Head of caudate nucleus (tissue), 42 donors: ENCODE measurements at places on chromosomes 16 and 17.
A peak's percentile ranks its signal among the peaks of the same experiment; 100 is the strongest.

DNA sequence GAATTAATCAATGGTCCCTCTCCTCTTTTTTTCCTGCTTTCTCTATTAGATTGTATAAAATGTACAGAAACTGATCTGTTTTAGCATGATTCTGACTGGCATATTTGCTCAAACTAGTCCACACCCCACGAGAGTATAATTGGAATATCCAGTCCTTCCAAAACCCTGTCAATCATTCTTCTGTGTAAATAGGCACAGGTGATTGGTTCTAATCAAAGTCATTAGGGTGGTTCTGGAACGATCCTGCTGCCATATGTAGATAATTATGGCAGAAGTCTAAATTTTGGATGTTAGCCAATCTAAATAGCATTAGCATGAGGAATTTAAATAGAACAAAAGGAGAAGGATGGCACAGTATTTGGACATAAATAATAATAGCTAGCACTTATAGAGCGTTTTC, 165.7 kb downstream of the SHISA6 start:
- no peak for DNase-seq

DNA sequence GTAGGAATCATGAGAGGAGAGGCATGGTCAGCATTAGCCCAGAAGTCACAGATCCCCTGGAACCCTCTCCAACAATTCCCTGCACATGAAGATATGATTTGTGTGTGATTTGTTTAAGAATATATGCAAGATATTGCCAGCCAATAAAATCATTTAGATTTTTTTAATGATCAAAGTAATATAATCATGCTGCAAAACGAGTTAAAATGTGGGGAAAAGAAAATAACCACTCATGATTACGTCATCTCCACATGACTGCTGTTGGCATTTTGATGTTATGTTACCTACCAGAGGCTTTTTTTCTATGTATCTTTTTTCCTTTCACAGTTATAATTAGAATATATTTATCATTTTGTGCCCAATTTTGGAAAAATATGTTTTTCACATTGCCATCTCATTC, 22.4 kb downstream of the SLC35G3 start:
- no peak for DNase-seq

- DNase-seq, result no peak
Observed at GRCh38 chr16:28616636-28617035, 6.8 kb upstream of the SULT1A1 start.

- no peak for DNase-seq
Observed at GRCh38 chr16:11165349-11165748, 90.7 kb downstream of the SOCS1 start.

DNA sequence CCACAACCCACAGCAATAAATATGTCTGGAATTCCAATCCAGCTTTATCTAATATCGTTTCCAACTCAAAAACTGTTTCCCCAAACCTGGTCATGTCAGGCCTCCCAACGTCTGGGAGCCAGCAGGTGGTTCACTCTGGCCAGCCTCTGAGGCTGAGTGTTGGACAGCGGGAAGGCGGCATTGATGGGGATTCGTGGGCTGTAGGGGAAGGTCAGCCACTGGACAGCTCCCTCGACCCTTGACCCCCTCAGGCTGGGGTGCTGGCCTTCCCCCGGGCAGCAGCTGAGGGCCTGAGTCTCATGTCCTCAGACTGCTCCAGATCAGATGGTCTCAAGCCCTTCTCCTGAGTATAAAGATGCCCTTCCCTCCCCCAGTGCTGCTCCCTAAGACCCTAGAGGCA, 50.2 kb downstream of the SDK2 start:
- DNase-seq, result no peak

GRCh38 chr16:47626246-47626645, 165.1 kb downstream of the PHKB start:
- DNase-seq, result no peak

GRCh38 chr17:54029986-54030385, 207.3 kb downstream of the KIF2B start:
- DNase-seq, result no peak

GRCh38 chr17:29162082-29162908, 17.9 kb downstream of the MYO18A start:
- DNase-seq, result no peak

DNA sequence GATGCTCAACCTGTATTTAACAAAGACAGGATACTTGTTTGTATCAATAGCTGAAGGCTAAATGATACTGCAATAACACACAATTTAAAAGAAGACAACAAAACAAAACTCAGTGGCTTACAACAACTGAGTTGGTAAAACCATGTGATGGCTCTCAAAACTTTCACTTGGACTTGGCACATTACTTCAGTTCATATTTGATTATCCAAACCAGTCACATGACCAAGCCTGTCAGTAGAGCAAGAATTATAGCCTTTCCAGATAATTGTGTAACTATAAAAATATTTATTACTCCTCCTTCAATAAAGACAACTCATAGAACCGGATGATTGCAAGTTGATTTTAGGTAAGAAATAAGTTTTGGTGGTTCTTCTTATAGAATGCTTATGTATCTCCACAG, 56.8 kb downstream of the NQO1 start:
- no peak for DNase-seq

GRCh38 chr17:72122010-72122764, 1.4 kb downstream of the SOX9 start:
- no peak for DNase-seq

GRCh38 chr16:85781695-85782370, 17.5 kb downstream of the EMC8 start:
- peak; percentile 81 for DNase-seq

GRCh38 chr17:82148011-82148410, 50.0 kb upstream of the FASN start:
- no peak for DNase-seq

GRCh38 chr17:28317966-28318758, 838 bp upstream of the TMEM97 start:
- DNase-seq, result no peak

GRCh38 chr16:78244131-78244895, 144.9 kb downstream of the WWOX start:
- no peak for DNase-seq

DNA sequence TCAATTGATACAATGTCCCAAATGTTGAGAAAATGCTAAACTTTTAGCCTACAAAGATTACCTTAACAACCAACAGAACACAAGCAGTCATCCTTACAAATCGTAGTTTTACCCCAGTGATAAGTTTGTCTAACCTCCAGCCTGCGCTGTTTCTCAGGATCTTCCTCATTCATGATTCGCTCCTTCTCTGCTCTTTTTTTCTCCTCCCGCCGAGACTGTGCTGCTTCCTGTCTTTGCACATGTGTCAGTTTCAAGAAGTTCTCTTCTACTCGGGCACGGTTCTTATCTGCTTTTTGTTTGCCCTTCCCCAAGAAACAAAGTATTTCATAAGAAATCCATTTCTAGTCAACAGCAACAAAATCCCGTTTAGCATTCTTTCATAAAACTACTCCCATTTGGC, 10.2 kb upstream of the STRADA start:
- DNase-seq, result no peak

DNA sequence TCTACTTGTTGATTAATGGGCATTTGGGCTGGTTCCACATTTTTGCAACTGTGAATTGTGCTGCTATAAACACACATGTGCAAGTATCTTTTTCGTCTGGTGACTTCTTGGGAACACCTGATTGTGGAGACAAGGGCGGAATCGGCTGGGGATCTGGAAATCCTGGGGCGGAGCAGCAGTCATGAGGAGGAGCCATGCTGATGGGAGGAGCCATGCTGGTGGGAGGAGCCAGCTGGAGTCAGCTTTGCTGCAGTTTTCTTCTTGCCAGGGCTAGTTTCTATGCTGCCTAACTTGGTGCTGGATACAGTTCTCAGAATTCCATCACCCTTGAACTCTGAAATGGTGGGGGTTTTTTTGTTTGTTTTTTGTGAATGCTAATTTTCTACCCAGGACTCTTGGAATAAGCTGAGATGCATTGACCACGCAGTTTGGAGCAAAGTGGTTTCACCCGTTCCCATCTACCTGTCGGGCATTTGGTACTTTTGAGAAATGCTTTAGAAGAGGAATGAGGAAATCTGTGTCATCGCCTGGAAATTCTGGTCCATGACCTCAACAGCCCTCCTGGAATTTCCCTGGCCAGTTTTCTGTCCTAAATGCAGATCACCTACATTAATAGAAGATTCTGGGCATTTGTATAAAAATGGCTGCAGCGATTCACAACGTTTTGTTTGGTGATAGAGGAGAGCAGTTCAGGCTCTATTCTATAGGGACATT, 217.4 kb upstream of the ZFHX3 start:
- DNase-seq, result no peak

GRCh38 chr16:4699046-4699556, 5.7 kb downstream of the NUDT16L1 start:
- no peak for DNase-seq

DNA sequence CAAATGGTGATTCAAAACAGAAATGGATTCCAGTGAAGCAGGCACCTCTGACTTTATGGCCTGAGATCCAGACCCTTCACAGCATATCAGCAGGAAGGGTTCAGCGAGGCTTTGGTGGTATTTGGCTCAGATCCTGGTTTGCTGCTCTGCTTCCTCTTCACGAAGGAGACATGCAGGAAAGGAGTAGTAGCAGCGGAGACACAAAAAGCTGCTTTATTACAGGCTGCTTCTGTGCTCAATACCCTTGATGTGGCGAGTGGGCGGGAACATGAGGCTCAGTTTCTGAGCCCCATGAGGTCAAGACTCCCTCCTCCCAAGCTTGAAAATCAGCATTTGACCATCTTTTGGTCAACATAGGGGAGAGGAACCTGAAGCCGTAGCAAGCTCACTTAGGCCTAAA, 213.3 kb upstream of the AXIN2 start:
- no peak for DNase-seq

DNA sequence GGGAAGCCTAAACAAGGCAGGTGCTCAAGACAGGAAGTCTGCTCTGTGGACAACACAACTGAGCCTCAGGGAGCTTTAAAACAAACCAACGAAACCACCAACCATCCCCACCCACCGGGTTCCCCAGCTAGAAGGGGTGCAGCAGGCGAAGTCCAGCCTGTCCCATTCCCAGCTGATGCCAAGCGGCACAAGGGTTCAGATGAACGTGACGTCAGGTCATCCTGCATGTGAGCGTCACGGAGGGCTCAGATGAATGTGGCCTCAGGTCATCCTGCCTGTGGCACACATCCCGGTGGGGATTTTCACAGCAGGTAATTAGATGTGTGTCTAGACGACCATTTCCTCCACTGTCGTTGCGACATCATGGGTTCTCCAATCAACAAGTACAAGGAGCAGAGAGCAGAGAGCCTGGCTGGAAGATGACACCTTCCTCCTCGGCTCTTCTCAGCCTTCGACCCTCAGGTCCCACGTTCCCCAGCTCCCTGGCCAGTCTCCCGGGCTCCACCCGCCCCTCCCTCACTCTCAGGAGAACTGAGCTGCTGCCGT, 246.5 kb downstream of the FOXL1 start:
- DNase-seq, result no peak

DNA sequence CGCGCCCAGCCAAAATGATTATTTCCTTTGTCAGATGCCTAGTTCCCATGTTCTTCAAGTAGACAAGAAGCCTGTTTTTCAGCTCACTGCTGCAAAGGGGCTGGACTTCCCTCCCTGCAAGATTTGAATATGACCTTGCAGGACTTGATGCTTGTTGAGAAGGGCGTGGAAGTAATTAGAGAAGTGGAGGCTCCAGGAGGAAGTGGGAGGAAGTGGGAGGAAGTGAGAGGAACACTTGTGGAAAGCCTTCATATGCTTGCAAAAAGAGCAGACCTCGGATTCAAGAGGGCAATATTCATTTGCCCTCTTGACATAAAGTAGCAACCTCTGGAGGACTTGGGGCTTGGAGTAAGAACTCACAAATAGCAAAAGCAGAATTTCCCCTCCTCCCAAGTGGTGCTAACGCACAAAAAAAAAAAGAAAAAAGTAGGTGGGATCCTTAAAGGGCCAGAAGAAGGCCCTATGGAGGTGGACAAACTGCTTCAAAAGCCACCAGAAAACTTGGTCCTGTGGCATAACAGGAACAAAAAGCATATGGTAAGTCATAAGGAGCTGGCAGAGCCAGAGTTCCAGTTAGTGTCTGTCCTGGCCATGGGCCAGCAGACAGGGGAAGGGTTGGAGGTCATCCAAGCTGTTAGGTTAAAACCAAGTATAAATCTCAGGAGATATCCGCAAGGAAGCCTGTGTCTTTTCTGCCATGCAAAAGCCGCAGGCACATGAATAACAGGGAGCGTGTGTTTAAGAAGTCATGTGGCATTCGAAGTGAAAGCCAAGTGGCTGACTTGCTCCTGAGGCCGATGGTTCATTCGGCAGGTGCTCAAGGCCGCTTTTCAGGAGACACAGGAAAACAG, 20.6 kb upstream of the PRKAR1A start:
- DNase-seq, result no peak

GRCh38 chr17:7530023-7530900, 18.6 kb upstream of the TNFSF12 start:
- DNase-seq, result no peak

- DNase-seq, result no peak
Observed at GRCh38 chr17:10633738-10634379, 23.2 kb downstream of the MYH3 start.

GRCh38 chr16:80846680-80847079, 42.3 kb upstream of the CDYL2 start:
- no peak for DNase-seq

DNA sequence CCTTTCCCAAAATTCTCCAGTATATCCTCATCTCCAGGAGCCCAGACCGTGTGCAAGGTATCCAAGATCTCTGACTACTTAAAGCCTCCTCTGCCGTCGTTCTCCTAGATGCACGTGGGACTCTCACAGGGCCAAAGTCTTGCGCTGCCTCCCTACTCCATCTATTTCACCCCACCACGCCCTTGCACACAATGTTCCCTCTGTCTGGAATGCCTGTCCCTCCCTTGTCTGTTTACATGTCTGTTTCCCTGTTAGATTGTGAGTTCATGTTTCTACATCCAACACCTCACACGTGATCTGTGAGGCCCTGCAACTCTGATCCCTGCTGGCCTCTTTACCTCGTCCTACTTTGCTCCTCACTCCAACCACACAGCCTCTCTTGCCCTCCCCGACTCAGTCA, 4.9 kb upstream of the FZD2 start:
- no peak for DNase-seq

DNA sequence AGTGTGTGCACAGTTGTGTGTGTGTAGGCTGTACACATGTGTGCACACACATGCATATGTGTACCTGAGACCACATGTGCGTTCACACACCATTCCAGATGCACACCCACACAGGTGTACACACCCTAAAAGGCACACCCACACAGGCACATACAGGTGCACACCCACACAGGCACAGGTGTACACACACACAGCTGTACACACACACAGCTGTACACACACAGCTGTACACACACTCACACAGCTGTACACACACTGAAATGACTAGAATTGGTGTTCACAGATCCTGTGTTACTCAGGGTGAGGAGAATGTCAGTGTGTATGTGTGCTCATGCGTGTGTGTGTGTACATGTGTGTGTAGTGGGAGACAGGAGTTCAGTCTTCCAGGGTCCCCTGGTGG, 15.9 kb upstream of the DOC2B start:
- no peak for DNase-seq
